Vein endothelial cell (primary cell): ENCODE measurements at places on chromosomes 12 and 14. TPM values are rescaled to one million over a fixed set of nuclear protein-coding genes. Genes with fewer than 3 reads are reported as not detected.

Gene NGB
- not detected in 2 replicates for total RNA-seq

Gene SETD1B
- total RNA-seq, result 6.5 and 7.2 TPM in 2 replicates

Gene CEBPE
- total RNA-seq, result not detected in 2 replicates

Gene SLCO1B1
- not detected in 2 replicates for total RNA-seq

Gene NACA
- 1,082 and 1,143 TPM in 2 replicates for total RNA-seq

Gene BEGAIN
- 0.10 TPM in 1 of 2 replicates, not detected in the other for total RNA-seq

Gene CISTR
- total RNA-seq, result not detected in 2 replicates

Gene DHRS4L2
- total RNA-seq, result 8.6 and 10.8 TPM in 2 replicates

Gene BMP4
- total RNA-seq, result 103 and 240 TPM in 2 replicates

Gene LALBA
- not detected in 2 replicates for total RNA-seq

Gene SBNO1
- 30.7 and 41.7 TPM in 2 replicates for total RNA-seq

Gene TEX22
- total RNA-seq, result 0.10 TPM in 1 of 2 replicates, not detected in the other

Gene GUCY2C
- total RNA-seq, result not detected in 2 replicates

Gene ARMH4
- total RNA-seq, result 1.3 and 1.6 TPM in 2 replicates

Gene MAP1LC3B2
- 0.33 and 0.86 TPM in 2 replicates for total RNA-seq

Gene DTX1
- total RNA-seq, result not detected in 2 replicates

Gene SLC17A8
- not detected in 2 replicates for total RNA-seq
